ENCODE measurements at places on chromosomes 12 and 14. TPM values are rescaled to one million over a fixed set of nuclear protein-coding genes. Genes with fewer than 3 reads are reported as not detected.

- H3K36me3 ChIP-seq, result peaks cover 6% of the 10 kb centered on the region
- H3K27me3 ChIP-seq, result no peaks in the 10 kb centered on the region
- H3K27ac ChIP-seq, result no peak overlapping the region
- no peak overlapping the region for H3K4me3 ChIP-seq
- DNase-seq, result no peak
Measured at GRCh38 chr12:76006028-76006925, 25.3 kb downstream of the PHLDA1 start.

EFS gene
- not detected for total RNA-seq

ACOT6 gene
- total RNA-seq, result not detected

- no peak overlapping the region for H3K27ac ChIP-seq
- H3K36me3 ChIP-seq, result no peaks in the 10 kb centered on the region
- peak; percentile 15 for DNase-seq
- no peaks in the 10 kb centered on the region for H3K27me3 ChIP-seq
- no peak overlapping the region for H3K4me3 ChIP-seq
Measured at GRCh38 chr12:107134558-107134957, 41.2 kb upstream of the CRY1 start.

- no peak for DNase-seq
- H3K36me3 ChIP-seq, result no peaks in the 10 kb centered on the region
- H3K27ac ChIP-seq, result no peak overlapping the region
- no peak overlapping the region for H3K4me3 ChIP-seq
Measured at GRCh38 chr12:19244312-19244711, 114.8 kb downstream of the PLEKHA5 start.

GRCh38 chr14:72986857-72987256, 40.0 kb downstream of the ZFYVE1 start:
- DNase-seq, result no peak
- H3K27me3 ChIP-seq, result no peaks in the 10 kb centered on the region
- no peak overlapping the region for H3K4me3 ChIP-seq
- H3K27ac ChIP-seq, result no peak overlapping the region
- H3K36me3 ChIP-seq, result peaks cover 36% of the 10 kb centered on the region
- H3K4me1 ChIP-seq, result no peaks in the 10 kb centered on the region

GSG1 gene
- not detected for total RNA-seq

DNA sequence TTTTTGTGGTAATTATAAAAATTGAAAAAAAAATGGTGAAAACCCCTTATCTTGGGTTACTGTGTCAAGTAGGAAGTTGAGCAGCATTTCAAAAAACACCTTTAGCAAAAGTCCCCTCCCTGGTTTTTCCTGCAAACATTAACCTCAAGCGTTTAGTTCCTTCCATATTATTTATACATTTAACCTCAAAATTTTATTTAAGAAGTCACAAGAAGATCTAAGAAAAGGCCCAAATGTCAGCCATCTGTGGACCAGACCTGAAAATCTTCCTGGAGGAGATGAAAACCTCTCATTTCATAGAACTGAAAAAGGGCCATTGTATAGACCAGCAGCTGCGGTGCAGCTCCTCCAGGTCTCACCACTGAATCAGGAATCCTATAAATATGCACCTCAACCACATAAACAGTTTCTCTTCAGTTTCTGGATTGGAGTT, 40.4 kb upstream of the BTG1 start:
- peaks cover 55% of the 10 kb centered on the region for H3K4me1 ChIP-seq
- peak overlapping the region; percentile 86 for H3K27ac ChIP-seq
- no peaks in the 10 kb centered on the region for H3K36me3 ChIP-seq
- no peak for DNase-seq

OAS3 gene
- 29.6 TPM for total RNA-seq

RNASE7 gene
- not detected for total RNA-seq

P2RX7 gene
- total RNA-seq, result 6.5 TPM

PDZRN4 gene
- not detected for total RNA-seq

MSI1 gene
- total RNA-seq, result 3.5 TPM

DNA sequence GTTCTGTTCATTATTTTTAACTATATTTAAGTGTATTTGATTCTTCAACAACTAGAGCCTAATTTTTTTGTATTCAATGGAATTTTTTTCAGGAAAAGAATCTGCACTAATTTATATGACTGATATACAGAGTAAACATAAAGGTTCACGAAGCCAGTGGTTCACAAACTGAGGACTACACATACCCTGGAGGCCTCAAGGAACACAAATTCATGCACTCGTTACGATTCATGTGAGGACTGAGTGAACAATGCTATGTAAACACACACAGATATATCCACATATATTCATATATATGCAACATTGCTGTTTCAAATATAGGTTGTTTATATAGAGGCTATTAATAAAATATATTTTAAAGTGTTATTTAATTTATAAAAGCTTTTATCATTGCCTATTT, 137.8 kb downstream of the PHLDA1 start:
- no peaks in the 10 kb centered on the region for H3K36me3 ChIP-seq
- peaks cover 30% of the 10 kb centered on the region for H3K27me3 ChIP-seq
- no peak for DNase-seq
- H3K27ac ChIP-seq, result no peak overlapping the region

GRCh38 chr14:99137913-99138571, 134.0 kb downstream of the BCL11B start:
- H3K4me3 ChIP-seq, result no peak overlapping the region
- H3K4me1 ChIP-seq, result no peaks in the 10 kb centered on the region
- no peaks in the 10 kb centered on the region for H3K36me3 ChIP-seq
- H3K27me3 ChIP-seq, result no peaks in the 10 kb centered on the region
- no peak overlapping the region for H3K27ac ChIP-seq

DNA sequence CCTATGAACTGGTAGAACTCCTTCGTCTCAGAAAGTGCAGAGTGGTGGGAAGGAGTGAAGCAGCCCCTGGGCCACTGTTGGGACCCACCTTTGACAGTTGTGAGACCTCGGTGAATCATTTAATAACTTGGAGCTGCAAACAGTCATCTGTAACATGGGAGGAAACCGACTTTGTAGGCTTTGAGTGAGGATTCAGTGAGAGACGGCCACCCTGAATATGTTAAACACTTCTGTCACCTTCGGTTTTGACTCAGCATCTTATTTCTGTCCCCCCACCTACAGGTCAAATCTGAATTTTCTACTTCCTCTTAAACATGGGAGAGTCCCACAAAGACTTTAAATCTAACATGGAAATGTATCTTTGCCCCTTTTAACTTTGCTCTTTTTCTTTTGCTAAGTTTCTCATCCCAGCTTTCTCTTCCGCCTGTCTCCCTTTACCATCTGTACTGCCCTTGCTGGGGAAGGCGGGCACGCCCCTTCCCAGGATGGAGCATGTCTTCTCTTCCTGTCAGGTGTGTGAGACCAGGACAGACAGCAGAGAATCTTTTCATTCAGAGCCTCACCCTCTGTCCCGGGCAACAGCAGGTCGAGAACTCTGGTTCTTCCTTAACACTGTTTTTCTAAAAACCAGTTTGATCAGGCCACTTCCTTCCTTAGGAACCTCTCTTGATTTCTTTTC, 37.1 kb downstream of the ZC3H14 start:
- no peaks in the 10 kb centered on the region for H3K27me3 ChIP-seq
- peaks cover 77% of the 10 kb centered on the region for H3K36me3 ChIP-seq
- peaks cover 44% of the 10 kb centered on the region for H3K4me1 ChIP-seq

DNA sequence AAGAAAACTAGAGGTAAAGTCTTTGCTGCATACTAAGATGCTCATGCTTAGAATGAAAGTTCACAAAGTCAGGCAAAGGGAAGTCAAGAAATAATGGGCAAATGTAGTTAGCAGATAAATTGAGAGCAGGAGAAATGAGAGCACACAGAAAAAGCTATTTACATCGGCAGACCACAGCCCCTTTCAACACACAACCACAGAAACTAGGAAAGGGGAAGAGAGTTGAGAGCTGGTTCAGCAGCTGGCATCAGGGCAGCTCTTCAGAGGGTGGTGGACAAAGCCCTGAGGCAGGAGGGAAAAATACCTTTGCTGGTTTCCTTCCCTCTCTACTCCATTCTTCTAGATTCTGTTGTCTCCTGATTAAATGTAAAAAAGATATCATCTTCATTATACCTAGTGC, 95.4 kb upstream of the ANO4 start:
- H3K27me3 ChIP-seq, result no peaks in the 10 kb centered on the region
- H3K27ac ChIP-seq, result no peak overlapping the region
- no peaks in the 10 kb centered on the region for H3K36me3 ChIP-seq

- no peak within 1 kb of the TSS for H3K27ac ChIP-seq
- no peaks in the 10 kb centered on the region for H3K36me3 ChIP-seq
- no peak for DNase-seq
- peaks cover 9% of the 10 kb centered on the region for H3K4me1 ChIP-seq
- H3K27me3 ChIP-seq, result peaks cover 45% of the 10 kb centered on the region
- peak within 1 kb of the TSS; percentile 88 for H3K4me3 ChIP-seq
Measured at GRCh38 chr12:63844391-63845341, at the start of gene SRGAP1. TSS of gene SRGAP1 (plus strand) at chr12:63844700. CDS start at chr12:63844817, 117 bp downstream.

- H3K27ac ChIP-seq, result no peak overlapping the region
- H3K36me3 ChIP-seq, result no peaks in the 10 kb centered on the region
- no peak for DNase-seq
Measured at GRCh38 chr14:65318636-65319506, 93.7 kb upstream of the FUT8 start.

TSHR gene
- total RNA-seq, result not detected

- no peaks in the 10 kb centered on the region for H3K36me3 ChIP-seq
- no peak overlapping the region for H3K27ac ChIP-seq
- no peak overlapping the region for H3K4me3 ChIP-seq
- peak; percentile 13 for DNase-seq
Measured at GRCh38 chr14:77212943-77213678, 31.5 kb downstream of the TMEM63C start.

NR2C1 gene
- total RNA-seq, result 30.0 TPM

- peaks cover 51% of the 10 kb centered on the region for H3K4me1 ChIP-seq
- peak overlapping the region; percentile 8 for H3K27ac ChIP-seq
- H3K27me3 ChIP-seq, result no peaks in the 10 kb centered on the region
- no peak for DNase-seq
- peak overlapping the region; percentile 65 for H3K4me3 ChIP-seq
Measured at GRCh38 chr14:20472536-20473169, 3.4 kb downstream of the PNP start.

GRCh38 chr12:131166717-131167116, 213.0 kb downstream of the ADGRD1 start:
- no peaks in the 10 kb centered on the region for H3K4me1 ChIP-seq
- no peaks in the 10 kb centered on the region for H3K36me3 ChIP-seq
- no peak overlapping the region for H3K4me3 ChIP-seq
- DNase-seq, result no peak
- no peak overlapping the region for H3K27ac ChIP-seq

DNA sequence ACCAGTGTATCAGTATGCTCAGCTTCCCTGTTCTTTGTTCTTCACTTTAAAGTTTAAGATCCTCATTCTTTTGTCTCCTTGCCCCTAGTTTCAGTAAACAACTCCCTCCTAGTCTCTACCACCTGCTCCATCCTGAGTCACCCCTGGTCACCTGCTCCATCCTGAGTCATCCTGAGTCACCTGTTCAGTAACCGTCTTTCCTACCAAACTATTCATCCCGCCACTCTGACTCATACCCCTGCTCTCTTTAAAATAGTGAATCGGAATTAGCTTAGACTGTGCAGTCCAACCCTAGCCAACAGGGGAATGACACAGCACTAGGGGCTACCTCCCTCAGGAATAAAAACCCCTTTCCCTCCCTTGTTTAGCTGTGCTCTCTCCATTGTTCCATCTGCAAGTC, 888.1 kb upstream of the MDGA2 start:
- DNase-seq, result no peak
- no peaks in the 10 kb centered on the region for H3K4me1 ChIP-seq
- H3K36me3 ChIP-seq, result no peaks in the 10 kb centered on the region
- H3K27me3 ChIP-seq, result no peaks in the 10 kb centered on the region
- H3K4me3 ChIP-seq, result no peak overlapping the region
- H3K27ac ChIP-seq, result no peak overlapping the region

DIO2 gene
- not detected for total RNA-seq

DNA sequence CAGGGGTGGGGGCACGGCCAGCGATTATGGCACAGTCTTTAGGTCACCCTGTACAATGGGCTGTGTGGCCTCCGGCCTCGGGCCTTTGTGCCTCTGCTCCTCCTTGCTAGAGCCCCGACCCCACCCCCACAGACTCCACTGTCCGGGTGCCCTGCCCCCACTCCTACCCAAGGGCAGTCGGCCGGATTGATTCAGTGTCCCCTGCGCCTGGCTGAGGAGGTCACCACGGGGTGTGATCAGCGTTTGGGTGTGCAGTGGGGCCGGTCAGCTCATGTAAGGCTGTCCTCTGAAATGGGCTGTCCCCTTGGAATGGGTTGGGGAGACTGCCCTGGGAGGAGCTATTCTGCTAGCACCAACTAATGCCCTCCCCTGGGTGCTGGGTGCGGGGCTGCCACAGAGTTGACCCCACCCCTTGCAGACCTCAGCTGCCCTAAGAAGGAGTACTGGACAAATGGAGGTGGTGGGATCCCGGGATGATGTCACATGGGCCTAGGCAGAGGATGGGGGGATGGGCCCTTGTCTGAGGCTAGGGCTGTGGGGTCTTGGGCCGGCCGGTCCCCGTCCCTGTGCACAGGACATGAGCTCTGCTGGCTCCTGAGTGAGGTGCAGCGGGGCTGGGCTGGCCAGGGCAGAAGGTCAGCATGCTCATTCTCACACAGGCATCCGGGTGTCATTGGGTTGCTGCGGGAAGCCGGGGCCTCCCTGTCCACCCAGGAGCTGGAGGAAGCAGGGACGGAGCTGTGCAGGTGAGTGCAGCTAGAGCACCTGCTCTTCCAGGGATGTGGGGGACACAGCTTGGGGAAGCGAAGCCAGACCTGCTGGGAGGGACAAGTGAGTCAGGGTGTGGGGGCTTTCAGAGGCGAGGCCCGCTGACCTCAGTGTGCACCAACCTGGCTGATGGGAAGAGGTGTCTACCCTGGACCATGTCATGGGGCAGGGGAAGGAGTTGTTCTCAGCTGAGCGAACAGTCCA, 23.4 kb downstream of the ASPG start:
- no peak for DNase-seq
- H3K4me1 ChIP-seq, result no peaks in the 10 kb centered on the region
- no peaks in the 10 kb centered on the region for H3K27me3 ChIP-seq
- H3K4me3 ChIP-seq, result no peak overlapping the region

- H3K27me3 ChIP-seq, result peaks cover 21% of the 10 kb centered on the region
- no peaks in the 10 kb centered on the region for H3K4me1 ChIP-seq
- no peak overlapping the region for H3K27ac ChIP-seq
- no peak for DNase-seq
Measured at GRCh38 chr12:71578694-71579258, 84.9 kb downstream of the ZFC3H1 start.

LBHD2 gene
- total RNA-seq, result not detected

ENDOU gene
- total RNA-seq, result not detected

DNA sequence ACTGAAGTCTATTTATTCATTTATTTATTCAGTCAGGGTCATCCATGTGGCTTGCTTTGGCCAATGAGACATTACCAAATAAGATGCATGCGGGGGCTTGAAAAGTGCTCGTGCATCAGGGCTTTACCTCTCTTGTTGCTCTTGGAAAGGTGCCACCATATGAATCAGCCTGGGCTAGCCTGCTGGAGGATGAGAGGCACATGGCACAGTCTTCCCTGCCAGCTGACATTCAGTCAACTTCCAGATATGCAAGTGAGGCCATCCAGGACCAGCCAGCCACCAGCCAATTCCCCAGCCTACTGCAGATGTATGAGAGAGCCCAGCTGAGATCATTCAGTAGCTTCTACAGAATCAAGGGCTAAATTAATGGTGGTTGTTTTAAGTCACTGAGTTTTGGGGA, 105.2 kb upstream of the RPH3A start:
- no peaks in the 10 kb centered on the region for H3K4me1 ChIP-seq
- no peak for DNase-seq
- no peaks in the 10 kb centered on the region for H3K36me3 ChIP-seq
- H3K27me3 ChIP-seq, result peaks cover 5% of the 10 kb centered on the region
- H3K27ac ChIP-seq, result no peak overlapping the region
- no peak overlapping the region for H3K4me3 ChIP-seq

GPD1 gene
- total RNA-seq, result 0.87 TPM

- no peaks in the 10 kb centered on the region for H3K27me3 ChIP-seq
- H3K4me1 ChIP-seq, result no peaks in the 10 kb centered on the region
- DNase-seq, result no peak
- no peaks in the 10 kb centered on the region for H3K36me3 ChIP-seq
- no peak overlapping the region for H3K4me3 ChIP-seq
Measured at GRCh38 chr14:76677534-76678145, 83.6 kb upstream of the VASH1 start.

AKAP5 gene
- total RNA-seq, result 2.5 TPM

MTHFD1 gene
- total RNA-seq, result 309 TPM

Data from activated T-helper 2 cell treated with anti-CD3 and anti-CD28 coated beads, Interferon-gamma antibody, Interleukin-2, Interleukin-4, amounts not matched to agents 10 μg/mL and 5 μg/mL and 100 μg/mL, durations not matched to agents 14 hours and 24 hours and 36 hours (primary cell).